GM10248 (cell line): ENCODE measurements at places on chromosomes 2 and 18.

DNA sequence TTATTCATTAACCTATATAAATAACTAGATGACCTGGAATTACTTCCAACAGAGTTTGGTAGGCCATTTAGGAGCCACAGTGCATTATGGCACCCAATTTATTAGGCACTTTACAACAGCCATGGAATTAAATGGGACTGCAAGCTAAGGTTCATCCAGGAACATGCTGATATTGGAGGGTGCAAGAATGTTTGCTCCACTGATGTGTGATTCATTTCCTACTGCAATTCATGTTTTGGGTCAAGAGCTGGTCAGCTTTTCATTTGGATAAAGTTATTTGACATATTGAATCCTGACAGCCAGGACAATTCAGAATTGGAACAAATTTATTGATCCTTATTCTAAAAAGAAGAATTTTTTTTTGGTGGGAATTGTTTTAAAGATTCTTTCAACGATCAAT is 11.8 kb upstream of the LYPD1 start:
- DNase-seq: no peak

GRCh38 chr18:80105369-80106167 is 3.5 kb upstream of the ADNP2 start:
- DNase-seq: peak; percentile 40

- DNase-seq: no peak
Observed at GRCh38 chr2:235672720-235673119, 178.9 kb downstream of the AGAP1 start.

DNA sequence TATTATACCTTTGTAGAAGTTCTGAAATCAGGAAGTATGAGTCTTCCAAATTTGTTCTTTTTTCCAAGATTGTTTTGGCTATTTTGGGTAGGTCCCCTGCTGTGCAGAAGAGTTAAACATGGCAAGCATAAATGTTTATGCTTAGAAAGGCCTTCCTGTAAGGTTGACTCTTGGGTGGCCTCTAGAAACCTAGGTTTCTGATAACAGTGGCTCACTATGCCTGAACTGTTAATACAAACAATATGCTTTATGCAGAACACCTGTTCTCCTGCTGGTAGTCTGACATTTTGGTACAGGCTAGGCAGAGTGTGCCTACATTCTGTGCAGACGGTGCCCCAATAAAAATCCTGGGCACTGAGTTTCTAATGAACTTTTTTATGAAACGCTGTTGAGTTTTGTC is 10.1 kb downstream of the PTPN18 start:
- no peak for DNase-seq

- no peak for DNase-seq
Observed at GRCh38 chr2:42046819-42047487, 868 bp upstream of the PKDCC start.

GRCh38 chr2:9373047-9373446 is 50.3 kb downstream of the ITGB1BP1 start:
- no peak for DNase-seq

DNA sequence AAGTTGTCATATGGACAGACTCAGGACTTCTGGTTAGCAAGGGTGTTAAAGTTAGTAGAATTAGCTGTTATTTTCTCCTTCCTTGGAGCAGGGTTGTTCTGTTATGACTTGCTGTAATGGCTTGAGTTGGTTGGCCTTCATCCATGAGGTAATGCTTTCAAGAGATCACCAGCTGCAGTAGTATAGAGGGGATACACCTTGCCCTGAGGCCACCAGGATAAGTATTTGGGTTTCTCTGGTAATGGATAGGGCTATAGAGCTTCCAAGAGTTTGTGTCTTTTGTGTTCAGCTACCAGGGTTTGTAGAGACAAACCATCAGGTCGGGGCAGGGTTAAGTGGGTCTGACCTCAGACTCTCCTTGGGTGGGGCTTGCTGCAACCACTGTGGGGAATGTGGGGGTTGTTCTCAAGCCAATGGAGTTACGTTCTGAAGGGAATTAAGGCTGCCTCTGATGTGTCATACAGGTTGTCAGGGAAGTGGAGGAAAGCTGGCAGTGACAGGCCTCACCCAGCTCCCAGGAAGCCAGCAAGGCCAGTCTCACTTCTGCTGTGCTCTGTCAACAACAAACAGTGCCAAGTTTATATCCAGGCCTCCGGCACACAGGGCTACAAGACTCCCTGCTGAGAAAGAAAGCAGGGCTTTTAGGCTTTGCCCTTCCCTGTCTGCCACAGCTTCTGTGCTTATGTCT is 356.6 kb downstream of the SPAG16 start:
- no peak for DNase-seq

GRCh38 chr2:9002637-9003365 is 683 bp downstream of the MBOAT2 start:
- no peak for DNase-seq

DNA sequence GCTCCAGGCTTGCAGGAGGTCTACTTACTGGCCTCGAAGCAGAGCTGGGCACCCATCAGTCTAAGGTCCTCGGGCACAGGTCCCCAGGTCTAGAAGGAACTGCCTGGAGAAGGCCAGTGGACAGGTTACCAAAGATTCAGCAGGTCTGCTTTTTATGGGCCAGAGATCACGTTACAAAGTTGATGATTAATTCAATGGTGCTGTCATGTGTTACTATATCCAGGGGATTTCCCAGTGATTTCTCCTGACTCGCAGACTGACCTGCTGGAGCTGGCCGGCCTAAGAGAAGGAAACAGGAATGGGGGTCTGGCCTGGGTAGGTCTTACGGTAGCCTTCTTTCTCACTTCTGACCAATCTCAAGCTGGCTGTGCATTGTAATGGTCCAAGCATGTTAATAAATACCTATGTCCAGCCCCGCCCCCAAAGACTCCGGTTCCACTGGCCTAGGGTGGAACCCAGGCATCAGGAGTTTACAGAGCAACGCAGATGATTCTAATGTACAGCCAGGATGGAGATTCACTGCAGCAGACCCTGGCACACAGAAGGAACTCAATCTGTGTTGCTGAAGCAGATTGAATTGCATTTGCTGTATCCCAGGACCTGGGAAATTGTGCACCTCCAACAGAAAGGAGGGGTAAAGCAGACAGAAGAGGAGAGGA is at the start of gene NEURL3:
Gene NEURL3, minus strand, starts transcription at position 127 of the 659 bp plus-strand sequence. Its CDS starts 71 bp downstream, at position 56.
- peak; percentile 19 for DNase-seq

DNA sequence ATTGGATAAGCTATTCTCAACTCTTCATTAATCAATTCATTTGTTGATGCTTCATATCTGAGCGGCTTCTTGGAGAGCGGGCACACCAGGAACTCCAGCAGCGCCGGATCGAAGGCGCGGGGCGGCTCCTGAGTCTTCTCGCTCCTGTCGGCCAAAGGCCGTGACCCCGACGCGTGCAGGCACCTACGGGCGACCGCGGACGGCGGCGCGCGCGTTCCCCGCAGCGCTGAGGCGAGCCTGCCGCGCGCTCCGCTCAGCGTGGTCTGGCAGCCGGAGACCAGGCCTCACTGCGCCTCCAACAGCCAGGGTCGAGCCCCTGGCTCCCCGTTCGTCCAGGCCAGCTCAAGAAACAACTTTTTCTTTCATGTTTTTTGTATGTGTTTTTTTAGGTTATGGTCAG is 97.5 kb downstream of the ICA1L start:
- DNase-seq: no peak

DNA sequence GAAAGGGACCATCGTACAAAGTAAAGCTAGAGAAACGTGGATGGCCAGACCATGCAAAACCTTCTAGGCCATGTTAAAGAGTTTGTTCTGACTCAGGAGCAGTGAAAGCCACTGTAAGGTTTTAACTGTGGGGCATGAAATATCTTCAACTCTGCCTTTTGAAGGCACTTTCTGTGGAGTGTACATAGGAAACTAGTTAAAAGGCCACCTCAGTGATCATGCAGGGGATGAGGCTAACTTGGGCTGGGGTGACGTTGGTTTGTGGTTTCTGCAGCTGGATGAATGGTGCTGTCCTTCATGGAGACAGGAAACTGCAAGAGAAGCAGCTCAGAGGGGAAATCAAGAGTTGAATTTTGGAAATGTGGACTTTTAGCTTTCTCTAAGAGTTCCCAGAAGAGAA is 190.7 kb downstream of the CDCA7 start:
- no peak for DNase-seq

GRCh38 chr2:3112553-3112952 is 265.1 kb downstream of the EIPR1 start:
- DNase-seq: no peak

DNA sequence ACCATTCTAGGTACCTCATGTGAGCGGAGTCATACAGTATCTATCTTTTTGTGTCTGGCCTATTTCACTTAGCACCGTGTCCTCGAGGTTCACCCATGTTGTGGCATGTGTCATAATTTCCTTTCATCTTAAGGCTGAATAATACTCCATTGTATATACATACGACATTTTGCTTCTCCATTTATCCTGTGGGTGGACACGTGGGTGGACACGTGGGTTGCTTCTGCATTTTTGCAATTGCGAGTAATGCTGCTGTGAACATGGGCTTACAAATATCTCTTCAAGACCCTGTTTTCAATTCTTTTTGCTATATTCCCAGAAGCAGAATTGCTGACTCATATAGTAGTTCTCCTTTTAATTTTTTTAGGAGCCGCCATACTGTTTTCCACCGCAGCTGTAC is 243.6 kb upstream of the EPAS1 start:
- DNase-seq: no peak

DNA sequence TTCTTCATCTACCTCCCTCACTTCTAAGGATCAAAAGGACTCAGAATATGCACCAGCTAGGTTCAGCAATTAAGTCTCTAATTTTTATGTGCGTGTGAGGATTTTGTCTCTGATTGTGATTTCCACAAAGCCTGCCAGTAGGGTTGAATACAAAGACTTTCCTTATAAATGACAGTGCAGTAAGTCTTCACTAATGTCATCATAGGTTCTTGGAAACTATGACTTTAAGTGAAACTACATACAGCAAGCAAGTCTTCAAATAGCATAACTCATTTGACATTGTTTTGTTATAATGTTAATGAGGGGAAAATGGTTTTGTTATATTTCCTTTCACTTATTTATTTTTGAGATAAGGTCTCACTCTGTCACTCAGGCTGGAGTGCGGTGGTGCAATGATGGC is 526.3 kb upstream of the DCC start:
- no peak for DNase-seq

GRCh38 chr2:199764273-199764800 is 86.7 kb downstream of the FTCDNL1 start:
- no peak for DNase-seq

DNA sequence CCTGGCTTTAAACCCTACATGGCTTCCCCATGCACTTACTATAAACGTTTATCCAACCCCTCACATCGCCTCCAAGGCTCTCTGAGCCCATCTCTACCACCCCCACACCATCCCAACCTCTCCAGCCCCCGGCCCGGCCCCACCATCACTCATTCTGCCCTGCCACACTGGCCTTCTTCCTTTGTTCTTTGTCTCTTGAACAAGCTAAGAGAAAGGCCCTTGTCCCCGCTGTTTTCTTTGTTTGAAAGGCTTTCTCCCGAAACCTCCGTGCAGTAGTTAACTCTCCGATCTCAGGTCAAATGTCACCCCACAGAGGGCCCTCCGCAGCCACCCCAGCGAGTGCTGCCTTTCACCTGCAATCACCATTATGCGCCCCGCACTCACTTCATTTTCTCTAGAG is 100.4 kb downstream of the AFF3 start:
- DNase-seq: no peak

DNA sequence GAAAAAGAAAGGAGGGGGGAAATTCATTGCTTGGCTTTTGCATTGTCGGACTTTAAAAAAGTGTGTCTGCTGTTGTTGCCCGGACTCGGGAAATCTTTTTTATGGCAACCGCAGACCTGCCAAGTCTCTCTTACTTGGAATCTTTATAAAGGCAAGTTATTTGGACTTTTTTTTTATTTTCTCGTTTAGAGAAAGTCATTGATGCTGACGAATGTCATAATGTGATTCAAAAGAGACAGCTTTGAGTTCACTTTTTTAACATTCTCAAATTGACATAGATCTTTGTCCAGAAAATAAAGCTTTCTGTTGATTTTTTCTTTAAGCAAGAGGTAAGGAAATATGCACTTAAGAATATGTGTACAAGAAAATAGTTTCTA is 651 bp upstream of the ZNF521 start:
- DNase-seq: no peak

GRCh38 chr18:32093523-32093922 is 1.8 kb downstream of the RNF138 start:
- DNase-seq: peak; percentile 23

GRCh38 chr2:64857581-64858471 is 131.4 kb upstream of the SLC1A4 start:
- no peak for DNase-seq

GRCh38 chr2:99338029-99338585 is 918 bp downstream of the EIF5B start:
- no peak for DNase-seq

GRCh38 chr2:66919286-66919685 is 477.8 kb upstream of the ETAA1 start:
- no peak for DNase-seq

DNA sequence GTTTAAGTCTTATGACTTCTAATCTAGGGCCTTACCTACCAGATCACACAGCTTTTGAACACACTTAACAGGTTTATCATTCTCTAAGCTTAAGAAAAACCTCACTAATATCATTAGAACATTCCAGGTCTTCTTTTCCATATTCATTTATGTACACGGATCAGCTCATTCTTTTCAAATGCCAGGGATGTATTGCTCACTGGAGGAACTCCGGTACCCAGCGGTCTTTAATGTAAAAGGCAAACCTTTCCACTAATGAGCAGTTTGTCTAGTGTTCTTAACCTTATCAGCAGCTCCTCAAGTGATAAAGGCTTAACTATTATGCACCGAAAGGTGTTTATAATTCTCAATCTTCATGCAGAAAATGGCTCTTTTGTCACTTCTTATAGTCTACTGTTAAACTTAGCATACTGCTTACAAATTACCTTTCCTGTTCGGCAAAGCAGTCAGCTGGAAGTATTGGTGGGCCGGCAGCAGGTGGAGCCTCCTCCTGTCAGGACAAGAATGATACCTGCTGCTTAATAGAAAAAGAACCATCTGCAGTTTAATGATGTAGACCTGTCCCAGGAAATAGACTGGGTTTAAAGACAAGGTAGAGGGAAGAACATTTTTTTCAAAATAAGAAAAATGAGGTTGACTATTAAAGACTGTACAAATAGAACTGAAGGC is 142.7 kb downstream of the FIGN start:
- DNase-seq: no peak

DNA sequence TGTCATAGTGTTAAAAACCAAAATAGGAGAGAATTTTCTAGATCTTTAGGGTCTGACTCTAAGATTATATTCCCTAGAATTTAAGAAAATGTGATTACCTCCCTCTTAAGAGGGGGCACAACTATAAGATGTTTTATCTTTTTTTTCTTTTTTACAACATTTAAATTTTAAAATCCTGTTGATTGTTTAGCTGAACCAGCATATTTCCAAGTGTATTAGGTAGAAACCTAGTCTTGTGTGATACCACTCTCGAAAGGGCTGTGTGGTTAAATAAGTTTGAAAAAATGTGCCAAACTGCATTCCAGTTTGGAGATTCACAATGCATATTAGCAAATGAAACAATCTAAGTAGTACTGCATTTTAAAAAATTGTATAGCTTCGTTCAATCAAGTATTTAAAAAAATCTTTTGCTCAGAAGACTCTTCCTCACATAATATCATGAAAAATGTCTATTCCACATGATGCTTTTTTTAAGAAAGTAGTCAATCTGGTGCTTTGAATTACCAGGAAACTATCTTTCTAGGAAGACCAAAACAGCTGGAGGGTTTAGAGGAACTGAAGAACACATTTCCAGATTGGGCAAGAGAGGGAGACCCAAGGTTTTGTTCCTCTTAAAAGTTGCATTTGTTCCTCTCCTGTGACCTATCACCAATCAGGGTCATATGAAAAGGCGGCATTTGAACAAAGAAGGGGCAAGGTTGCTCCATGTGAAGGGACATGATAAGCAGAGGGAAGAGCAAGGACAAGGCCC is 98.8 kb downstream of the DPP4 start:
- DNase-seq: no peak

- no peak for DNase-seq
Observed at GRCh38 chr18:60506682-60507081, 134.1 kb upstream of the MC4R start.
